Stimulated activated CD4-positive, alpha-beta T cell treated with anti-CD3 and anti-CD28 coated beads, Interleukin-1b, Interleukin-23, amount 100 ng/mL, for 1 hour (primary cell): ENCODE measurements at places on chromosomes 1 and 21.

- no peak for DNase-seq
Measured at GRCh38 chr1:1366699-1367066, 8.3 kb downstream of the AURKAIP1 start.

DNA sequence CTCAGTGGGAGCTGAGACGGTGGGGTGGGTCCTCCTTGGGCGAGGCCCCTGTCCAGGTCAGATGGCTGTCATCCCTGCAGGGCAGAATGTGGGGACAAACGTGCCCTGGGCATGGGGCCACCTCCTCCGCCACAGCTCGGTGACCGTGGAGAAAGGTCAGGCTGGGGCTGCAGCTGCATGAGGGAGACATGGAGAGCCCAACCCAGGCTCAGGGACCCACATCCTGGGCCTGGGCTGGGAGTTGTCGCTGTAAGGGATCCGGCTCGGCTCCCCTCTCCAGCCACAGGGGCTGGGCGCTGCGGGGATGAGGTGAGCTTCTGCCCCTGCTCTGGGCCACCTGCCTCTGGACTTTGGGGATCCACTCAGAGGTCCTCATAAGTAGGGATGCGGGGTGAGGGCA lies 518 bp upstream of the PLCH2 start:
- no peak for DNase-seq

DNA sequence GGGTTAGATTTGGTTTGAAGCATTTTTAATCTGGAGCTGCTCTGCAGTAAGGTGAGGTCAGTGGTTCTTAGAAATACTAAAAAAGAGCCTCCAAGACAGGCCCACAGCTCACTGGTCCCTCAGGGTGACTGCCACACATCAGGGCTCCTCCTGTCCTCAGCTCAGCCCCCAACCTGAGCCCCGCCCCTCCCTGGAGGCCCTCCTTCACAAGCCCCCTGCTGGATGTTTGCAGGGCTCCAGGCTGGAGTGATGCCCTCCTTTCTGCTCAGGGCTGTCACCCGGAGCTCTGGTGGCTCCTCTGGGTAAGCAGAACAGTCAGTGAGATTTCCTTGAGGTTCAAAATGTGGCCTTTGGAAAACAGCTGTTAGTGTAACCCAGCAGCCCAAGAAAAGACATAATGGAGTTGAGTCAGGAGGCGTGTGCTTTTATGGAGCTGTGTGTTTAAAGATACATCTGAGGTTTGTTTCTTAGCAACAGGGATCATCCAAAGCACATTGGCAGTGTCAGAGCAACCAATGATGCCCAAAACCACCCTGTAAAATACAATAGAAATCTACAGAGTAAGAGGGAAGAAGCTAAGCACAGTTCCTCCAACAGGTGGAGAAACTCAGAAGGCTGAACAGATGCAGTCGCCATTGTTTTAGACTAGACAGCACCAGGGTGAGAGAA lies 21.4 kb downstream of the STUM start:
- no peak for DNase-seq

GRCh38 chr1:161359291-161359690 lies 8.4 kb downstream of the CFAP126 start:
- no peak for DNase-seq

GRCh38 chr1:8395433-8395866 lies 77.5 kb downstream of the SLC45A1 start:
- no peak for DNase-seq

- DNase-seq: no peak
Measured at GRCh38 chr1:119298687-119299303, 69.8 kb upstream of the HAO2 start.

- DNase-seq: no peak
Measured at GRCh38 chr1:153387785-153388184, 3.1 kb downstream of the S100A8 start.

- DNase-seq: no peak
Measured at GRCh38 chr1:35577071-35577998, 4.2 kb downstream of the TFAP2E start.

DNA sequence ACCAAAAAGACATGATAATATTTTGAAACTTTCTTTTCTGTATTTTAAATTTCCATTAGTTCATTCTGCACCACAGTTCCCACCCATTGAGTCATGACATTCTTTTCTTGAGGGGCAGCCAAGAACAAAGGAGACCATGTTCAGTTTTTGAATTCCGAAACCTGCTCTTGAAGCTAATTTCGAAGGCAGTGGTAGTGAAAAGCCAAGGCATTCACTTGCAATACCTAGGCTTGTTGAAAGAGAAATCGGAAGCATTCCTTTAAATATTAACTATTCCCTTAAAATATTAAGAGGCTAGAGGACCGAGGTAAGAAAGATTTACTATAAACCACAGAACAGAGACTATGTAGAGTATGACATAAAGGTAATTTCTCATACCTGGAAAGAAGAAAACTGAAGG lies 256.3 kb downstream of the ADGRL2 start:
- no peak for DNase-seq

DNA sequence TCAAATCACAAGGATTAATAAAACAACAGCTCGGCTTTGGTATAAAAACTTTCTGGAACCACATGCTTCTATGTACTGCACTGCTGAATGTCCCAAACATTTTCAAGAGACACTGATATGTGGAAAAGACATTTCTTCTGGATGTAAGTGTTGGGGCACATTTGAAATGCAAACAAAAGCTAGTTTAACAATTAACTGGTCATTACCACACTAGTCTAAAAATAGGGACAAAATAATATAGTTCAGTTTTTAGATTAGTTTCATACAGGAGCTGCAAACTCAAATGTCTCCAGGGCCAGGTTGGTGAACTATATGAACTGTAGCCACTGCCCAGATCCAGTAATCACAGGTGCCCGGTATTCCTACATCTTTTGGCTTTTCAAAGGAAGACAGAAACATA lies 3.2 kb downstream of the IL23R start:
- DNase-seq: no peak

DNA sequence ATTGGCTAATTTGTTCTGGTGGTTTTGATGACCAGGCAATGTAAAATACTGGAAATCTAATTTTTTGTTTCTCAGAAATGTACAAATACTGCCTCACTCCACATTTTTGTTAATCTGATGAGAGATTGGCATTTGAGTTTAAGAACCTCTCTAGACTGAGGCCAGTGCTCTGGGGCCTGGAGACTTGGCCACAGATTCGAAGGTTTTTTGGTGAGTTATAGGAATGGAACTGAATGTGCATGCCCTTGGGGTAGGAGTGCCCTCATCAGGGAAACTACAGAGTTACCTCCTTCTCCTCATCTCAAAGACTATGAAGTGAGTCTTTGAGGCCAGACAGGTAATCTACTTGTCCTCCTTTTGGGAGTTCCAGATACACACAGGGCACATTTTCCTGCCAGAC lies 347.9 kb downstream of the LTN1 start:
- DNase-seq: no peak

GRCh38 chr1:104195395-104195794 lies 445.7 kb downstream of the AMY1C start:
- no peak for DNase-seq

- DNase-seq: no peak
Measured at GRCh38 chr1:221816899-221817298, 75.0 kb upstream of the DUSP10 start.

DNA sequence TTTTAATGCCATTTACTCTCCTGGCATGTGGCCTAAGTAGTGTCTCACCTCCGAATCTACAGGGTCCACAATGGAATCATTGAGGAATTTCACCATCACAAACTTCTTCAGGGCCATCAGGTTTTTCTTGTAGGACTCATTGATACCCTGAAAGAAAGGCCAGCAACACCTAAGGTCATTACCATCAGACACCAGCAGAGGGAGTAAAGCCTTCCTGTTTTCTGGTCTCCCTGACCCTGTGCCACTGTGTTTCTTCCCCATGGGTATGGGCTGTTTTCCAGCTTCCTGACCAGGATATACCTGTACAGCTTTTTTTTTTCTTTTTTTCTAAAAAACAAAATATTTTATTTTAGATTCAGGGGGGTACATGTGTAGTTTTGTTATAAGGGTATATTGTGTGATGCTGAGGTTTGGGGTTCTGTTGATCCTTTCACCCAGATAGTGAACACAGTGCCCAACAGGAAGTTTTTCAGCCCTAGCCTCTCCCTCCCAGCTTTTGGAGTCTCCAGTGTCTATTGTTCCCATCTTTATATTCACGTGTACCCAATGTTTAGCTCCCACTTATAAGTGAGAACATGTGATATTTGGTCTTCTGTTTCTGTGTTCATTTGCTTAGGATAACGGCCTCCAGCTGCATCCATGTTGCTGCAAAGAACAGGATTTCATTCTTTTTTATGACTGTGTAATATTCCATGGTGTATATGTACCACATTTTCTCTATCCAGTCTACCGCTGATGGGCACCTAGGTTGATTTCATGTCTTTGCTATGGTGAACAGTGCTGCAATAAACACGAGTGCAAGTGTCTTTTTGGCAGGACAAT lies 18.3 kb downstream of the PPT1 start:
- no peak for DNase-seq

- no peak for DNase-seq
Measured at GRCh38 chr1:31701091-31701736, 2.6 kb downstream of the COL16A1 start.

DNA sequence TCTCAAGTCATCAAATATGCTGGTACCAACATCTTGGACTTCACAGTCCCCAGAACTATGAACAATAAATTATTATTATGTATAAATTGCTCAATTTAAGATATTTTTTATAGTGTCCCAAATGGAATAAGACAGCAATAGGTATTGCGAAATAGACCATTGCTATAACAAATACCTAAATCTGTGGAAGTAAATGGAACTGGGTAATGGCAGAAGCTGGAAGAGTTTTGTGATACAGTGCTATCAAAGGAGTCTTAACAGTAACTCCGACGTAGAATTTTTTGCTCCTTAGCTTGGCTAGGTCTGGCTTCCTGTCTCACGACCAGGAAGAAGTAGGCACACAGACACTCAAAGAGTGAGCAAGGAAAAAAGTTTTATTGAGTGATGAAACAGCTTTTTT lies 1791.5 kb downstream of the PLA2G4A start:
- no peak for DNase-seq

DNA sequence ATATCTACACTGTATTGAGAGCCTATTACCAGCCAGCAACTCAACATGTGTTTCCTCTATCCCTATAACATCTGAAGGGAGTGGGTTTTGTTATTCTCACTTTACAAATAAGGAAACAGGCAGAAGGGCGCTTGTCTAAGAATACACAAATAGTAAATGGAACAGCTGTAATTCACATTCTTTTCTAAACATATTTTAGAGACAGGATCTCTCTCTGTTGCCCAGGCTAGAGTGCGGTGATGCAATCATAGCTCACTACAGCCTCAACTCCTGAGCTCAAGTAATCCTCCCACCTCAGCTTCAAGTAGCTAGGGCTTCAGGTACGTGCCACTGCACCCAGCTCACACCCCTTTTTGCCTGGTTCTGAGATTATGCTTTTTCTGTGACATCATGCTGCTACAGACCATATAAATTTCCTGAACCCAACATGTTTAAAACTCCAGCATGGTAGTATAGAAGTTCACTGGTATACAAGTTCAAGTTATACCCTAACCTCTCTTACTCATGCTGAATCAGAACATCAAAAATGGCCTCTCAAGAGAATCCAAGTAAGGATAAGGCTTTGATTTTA lies 8.6 kb upstream of the TACSTD2 start:
- no peak for DNase-seq

DNA sequence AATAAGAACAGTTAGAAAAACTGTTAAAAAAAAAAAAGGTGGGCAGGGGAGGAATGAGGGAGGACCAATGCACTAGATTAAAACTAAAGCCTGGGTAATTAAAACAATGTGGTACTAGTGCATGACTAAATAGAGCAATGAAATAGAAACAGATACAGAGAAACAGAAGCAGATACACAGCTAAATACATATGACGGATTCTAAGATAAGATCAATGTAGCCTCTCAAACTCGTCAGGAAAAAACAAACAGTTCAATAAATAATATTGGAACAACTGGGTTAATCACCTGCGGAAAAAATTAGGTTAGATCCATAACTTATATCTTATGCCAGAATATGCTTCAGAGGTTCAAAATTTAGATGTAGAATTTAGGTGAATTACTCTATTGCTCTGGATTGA lies 68.2 kb downstream of the ERO1B start:
- no peak for DNase-seq

- DNase-seq: no peak
Measured at GRCh38 chr1:109239409-109240068, 9.8 kb upstream of the CELSR2 start.

DNA sequence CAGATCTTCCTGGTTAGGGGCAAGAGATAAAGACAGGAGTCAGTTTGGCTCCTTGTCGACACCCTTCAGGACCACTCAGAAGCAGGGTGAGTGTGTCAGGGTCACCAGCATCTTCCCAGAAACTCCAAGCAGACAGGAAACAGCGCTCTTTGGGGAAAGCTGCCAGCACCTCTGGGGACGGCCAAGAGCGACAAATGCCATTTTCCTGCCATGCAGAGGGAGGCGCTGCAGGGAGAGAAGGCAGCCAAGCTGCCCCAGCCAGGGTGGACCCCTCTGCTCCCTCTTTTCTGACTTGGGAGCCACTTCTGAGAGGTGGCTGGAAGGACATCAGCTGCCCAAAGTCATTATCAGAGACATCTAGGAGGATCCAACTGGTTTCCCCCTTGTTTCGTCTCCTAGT lies 29.0 kb downstream of the SIM2 start:
- no peak for DNase-seq

DNA sequence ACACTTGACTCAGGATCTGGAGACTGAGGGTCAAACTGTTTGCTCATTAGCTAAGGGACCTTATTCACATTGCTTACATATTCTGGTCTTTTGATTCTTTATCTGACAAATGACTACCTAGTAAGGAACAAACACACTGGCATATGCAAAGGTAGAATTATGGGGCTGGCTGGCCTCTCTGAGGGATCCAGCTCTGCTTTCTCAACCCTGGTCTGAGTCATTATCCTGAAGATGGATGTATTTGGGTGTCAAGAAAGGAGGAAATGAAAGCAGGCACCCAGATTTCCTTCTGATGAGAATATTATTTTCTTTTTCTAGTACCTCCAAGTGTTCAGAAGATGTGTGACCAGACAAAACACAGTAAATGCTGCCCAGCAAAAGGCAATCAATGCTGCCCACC lies 6.0 kb downstream of the SMCP start:
- no peak for DNase-seq

- no peak for DNase-seq
Measured at GRCh38 chr1:210233216-210233494, 559 bp downstream of the SERTAD4 start.

DNA sequence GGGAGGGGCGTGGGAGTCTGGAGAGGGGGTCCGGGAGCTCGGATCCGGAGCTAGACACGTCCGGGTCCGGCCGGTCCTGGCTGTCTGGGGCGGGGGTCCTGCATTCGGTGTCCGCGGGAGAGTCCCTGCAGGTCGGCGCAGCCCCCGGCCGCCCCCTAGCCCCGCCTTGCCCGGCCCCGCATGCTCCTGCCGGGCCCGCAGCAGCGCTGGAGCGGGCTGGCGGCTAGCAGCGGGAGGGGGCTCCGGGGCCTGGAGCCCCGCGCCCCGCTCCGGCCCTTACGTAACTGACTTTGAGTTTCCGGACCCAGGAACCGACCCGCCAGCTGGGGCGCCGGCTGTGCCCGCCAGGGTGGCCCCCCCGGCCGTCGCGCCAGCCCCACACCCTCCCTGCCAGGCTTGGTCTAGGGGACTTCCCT lies 26.9 kb upstream of the EPB41 start:
- DNase-seq: peak; percentile 38
